ENCODE measurements at places on chromosomes 5 and 9.
A peak's percentile ranks its signal among the peaks of the same experiment; 100 is the strongest.

- DNase-seq = no peak
These were observed 95.5 kb downstream of the GHR start for GRCh38 chr5:42518595-42519221.

DNA sequence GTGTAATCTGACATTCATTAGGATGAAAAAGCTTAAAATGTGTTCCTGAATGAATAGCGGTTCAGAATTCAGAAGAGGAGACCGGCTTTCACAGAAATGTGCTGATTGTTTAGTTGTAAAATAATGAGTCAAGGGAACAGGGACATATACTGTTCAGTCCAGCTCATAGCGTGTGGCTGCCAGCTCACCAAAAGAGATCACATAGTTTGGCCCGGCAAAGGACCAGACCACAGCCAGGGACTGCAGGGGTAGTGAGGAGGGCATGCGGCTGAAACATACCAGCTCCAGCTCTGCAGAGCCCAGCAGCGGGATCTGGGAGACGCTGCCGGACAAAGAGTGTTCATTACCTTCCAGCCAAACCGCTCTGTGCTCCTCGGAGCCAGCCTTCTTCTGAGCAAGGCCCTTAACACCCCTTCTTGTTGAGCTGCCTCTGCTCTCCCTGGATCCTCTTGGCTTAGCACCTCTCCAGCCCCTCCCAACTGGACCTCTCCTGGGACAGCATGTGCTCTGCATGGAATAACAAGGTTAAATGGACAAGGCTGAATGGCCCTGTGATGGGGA is 116.8 kb upstream of the CNTLN start:
- no peak for DNase-seq

DNA sequence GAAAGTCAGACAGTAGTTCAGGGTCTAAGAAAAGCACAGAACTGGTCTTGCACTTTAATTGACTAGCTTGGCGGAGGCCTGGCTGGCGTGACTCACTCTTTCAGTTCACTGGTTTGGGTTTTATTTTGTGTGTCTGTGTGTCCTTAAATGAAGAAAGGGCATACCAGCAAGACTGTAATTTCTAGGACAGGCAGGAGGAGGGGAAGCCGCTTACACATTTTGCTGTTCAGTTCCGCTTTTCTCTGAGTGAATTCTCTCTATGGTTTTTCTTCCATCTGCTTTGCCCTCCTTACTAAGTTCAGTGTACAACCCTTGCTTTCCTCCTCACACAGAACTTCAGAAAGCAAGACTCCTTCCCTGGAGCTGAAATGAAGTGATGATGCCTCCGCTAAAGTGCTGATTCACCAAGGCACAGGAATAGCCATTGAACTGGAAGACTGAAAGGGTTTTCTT is 150.8 kb downstream of the MEF2C start:
- DNase-seq = no peak

- DNase-seq = no peak
These were observed 6.1 kb upstream of the PTGS1 start for GRCh38 chr9:122364783-122365150.

DNA sequence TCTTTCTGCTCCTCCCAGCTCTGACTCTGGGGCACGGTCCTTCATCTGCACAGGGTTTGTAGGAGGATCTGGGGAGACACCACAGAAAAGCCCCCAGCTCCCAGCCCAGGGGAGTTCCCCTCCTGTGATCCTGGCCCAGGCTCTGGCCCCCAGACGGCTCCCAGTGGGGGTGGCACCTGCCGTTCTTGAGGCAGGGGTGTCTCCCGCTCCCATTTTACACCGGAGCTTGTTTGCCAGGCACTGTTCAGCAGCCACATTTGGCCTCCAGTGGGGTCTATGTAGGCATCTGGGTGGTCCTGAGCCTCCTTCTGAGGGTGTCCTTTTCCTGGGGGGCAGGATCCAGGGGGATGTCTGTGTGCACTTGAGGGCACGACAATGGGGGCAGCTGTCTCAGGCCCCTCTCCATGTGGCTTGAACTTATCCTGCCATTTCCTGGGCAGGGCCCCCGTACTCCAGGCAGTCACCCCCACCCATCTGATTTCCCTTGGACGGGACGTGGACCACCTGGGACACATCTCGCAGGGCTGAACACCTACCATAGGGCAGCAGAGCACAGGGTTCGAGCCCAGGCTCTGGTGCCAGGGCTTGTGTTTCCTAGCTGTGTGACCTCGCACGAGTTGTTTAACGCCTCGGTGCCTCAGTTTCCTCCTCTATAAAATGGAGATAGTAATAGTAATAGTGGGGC is 275.0 kb upstream of the MVB12B start:
- no peak for DNase-seq

DNA sequence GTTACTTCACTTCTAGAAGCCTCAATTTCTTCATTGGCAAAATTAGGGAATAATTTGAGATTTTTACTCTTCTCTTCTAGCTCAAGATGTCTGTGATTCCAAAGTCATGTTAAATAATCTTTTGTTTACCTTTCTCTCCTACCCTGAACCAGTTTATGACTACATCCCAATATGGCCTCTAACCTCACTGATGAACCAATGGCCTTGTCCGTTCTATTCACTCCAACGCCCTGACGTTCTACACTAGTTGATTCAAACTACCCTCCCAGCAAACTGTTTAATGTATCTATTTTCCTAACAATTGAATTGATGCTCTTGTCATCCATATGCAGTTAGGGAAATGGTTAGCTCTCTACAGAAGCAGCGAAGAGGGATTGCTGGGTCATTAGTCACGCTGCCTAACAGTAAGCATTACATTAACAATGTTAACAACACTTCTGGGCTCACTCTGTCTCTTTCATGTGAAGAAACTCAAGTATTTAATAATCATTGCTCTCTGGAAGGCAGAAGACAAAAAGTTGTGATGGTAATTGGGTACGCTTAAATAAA is 38.0 kb downstream of the RAPGEF1 start:
- DNase-seq = no peak

DNA sequence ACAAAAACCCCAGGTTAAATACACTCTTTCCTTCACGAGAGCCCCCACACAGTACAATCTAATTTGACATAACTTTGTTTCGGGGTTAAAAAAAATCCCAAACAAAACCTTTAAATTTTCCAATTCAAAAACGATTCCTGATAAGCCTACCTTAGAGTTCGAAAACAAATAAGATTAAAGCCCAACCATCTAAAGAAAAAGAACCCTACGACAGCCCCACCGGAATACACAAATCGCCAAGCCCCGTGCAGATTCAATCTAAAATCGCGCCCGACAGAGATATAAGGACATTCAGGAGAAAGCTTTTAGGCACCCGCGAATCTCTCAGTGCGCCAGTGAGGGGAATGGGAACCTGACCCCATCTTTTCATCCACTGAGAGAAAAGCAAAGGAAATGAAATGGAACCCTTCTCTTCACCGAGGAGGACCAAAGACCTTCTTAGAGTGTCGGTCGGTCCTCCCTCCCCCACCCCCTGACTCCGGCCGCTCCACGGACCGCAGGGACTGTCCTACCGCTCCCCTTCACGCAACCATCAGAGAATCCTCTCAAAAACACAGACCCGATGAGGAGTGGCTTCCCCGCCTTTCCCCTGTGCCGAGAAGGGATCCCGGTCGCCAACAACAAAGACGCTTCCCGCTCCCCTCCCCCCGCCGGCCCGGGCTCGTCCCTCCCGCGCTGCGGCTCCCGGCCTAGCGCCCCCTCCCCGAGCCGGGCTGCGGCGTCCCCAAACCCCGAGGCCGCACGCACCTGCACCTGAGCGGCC is 925 bp downstream of the ABHD17B start:
- peak; percentile 43 for DNase-seq

DNA sequence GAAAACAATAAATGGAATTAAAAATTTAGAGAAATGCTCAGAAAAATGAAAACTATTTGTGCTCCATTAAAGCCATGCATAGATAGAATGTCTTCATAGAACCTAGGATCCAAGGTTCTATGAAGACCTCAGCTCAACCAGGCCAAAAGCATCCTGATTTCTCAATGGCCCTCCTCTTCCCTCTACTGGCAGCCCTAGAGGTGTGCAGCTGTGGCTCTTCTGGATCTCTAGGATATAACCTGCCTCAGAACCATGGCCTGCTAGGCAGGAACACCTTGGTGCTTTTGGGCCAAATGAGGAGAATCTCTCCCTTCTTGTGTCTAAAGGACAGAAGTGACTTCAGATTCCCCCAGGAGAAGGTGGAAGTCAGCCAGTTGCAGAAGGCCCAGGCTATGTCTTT is 15.1 kb downstream of the IFNA1 start:
- DNase-seq = no peak

GRCh38 chr5:38207343-38207742 is 51.0 kb upstream of the EGFLAM start:
- DNase-seq = no peak

DNA sequence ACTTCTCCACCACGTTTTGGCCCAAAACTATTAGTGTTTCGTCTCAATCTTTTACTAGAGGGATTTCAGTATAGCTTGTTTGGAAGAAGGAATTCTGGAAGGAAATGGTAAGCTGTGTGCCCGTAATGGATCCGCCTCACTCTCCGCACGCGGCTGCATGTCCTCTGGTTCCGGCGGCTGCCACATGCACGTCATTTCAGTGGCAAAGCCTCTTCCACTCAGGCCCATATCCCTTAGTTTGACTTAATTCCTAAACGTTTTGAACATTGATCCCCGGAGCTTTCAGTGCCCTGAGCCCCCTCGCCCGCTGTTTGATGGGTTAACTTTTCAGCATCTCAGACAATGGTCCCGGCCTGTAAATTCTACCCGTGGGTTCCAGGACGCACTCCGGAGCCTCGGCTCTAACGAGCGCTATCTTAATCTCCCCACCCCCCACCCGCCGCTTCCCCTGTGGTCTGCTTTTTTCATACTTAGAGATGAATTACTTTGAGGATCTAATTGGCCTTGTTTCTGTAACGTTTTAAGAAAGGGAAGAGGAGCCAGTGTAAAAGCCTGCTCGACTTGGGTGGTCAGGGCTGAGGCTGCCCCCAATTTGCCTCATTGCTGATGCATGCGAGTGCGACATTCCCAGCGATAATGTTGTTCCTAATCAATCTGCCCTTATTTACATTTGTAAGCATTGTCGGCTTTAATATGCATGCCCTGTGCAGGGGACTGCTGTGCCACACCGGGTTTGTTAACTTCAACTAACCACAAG is 4.6 kb downstream of the PTCH1 start:
- no peak for DNase-seq

DNA sequence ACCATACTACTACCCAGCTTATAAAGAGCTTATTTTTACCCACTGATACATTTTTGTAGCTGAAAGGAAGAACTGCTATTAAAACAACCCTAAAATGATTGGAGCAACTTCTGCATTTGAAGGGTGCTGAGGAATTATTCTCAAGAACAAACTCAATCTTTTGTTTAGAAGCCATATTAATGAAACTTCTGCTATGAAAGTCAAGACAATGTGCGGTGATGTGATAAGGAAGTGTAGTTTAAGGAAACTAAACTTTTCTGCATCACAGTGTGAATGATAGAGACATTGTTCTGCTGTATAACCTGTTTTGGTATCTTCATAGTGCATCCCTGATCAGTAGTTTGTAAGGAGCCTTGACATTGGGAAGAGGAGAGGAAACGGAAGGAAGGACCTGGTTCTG is 408.5 kb downstream of the TMEM38B start:
- DNase-seq = peak; percentile 27

DNA sequence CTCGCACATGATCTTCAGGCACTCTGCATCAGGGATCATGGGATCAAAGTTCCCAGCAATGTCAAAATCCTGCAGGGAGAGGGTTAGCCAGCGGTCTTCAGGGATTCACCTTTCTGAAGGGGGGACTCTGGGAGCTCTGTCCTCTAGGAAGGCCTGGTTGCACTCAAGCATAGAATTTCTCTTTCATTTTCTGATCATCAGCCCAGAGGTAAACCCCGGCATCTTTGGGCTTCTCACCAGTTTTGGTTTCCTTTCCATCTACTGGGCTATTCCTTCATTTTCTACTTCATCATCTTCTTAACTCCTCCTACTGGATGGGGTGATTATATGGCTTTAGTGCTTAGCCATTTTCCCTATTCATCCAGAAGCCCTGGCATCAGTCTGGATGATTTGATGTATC is 4.6 kb upstream of the DND1 start:
- no peak for DNase-seq

- DNase-seq = no peak
These were observed 56.4 kb downstream of the NSD1 start for GRCh38 chr5:177189965-177190364.

DNA sequence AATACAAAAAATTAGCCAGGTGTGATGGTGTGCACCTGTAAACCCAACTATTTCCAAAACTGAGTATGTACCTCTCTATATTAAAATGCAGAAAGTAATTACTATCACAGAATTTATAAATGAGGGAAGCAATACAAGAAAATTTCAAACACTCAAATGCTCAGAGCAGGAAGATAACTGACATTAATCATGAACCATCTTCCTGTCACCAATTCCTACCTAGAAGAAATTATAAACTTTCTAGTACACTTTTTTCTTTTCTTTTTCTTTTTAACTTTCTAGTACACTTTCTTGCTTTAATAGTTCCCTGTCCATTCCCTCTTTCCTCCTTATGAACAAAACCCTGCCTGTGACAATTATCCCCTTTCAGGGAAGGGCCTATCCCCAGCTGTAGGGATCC is 106.8 kb downstream of the MED27 start:
- no peak for DNase-seq

GRCh38 chr5:119292701-119293515 is 62.9 kb upstream of the TNFAIP8 start:
- DNase-seq = no peak

- DNase-seq = peak; percentile 63
These were observed 243.0 kb upstream of the PTGER4 start for GRCh38 chr5:40436535-40437237.

GRCh38 chr5:76514713-76515112 is 108.5 kb downstream of the F2RL2 start:
- DNase-seq = no peak

- DNase-seq = no peak
These were observed 22.6 kb downstream of the NPR3 start for GRCh38 chr5:32733590-32734340.

GRCh38 chr5:74112372-74113195 is 486.6 kb downstream of the ARHGEF28 start:
- no peak for DNase-seq

DNA sequence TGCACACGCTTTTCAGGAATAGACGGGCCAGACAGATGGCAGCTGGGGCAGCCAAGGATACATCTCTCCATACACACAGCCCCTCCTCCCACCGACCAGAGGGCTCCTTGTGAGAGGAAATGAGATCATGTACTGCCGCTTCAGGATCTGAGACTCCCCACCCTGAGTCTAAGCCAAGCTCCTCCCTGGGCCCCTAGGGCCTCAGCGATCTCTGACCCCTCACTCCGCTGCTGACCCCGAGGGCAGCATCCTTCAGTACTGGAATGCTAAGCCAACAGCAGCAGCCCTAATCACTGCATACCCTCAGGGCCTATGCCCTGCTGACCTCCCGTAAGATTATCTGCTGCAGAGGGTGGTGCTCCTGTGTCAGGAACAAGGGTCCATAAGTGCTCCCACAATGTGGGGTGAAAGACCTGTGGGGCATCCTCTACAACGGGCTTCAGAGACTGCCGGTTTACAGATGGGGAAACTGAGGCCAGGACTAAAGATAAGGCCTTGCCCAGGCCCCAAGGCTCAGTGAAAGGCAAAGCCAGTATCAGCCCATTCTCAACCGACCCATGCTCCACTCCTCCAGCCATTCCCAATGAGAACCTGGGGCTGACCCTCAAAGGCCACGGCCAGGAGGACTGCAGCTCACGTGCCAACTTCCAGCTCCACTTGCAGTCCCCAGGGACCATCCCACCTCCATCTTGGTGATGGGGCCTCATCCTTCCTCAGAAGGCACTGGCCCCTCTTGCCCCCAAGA is 37.5 kb downstream of the BICD2 start:
- DNase-seq = no peak
